ENCODE measurements at places on chromosomes 7 and 10.

- no peak for DNase-seq
Observed at GRCh38 chr10:3452173-3452626, 279.6 kb upstream of the PITRM1 start.

GRCh38 chr10:42488416-42488815 is 150.0 kb downstream of the ZNF33B start:
- DNase-seq, result no peak

- DNase-seq, result no peak
Observed at GRCh38 chr7:110800984-110801383, 289.9 kb upstream of the LRRN3 start.

DNA sequence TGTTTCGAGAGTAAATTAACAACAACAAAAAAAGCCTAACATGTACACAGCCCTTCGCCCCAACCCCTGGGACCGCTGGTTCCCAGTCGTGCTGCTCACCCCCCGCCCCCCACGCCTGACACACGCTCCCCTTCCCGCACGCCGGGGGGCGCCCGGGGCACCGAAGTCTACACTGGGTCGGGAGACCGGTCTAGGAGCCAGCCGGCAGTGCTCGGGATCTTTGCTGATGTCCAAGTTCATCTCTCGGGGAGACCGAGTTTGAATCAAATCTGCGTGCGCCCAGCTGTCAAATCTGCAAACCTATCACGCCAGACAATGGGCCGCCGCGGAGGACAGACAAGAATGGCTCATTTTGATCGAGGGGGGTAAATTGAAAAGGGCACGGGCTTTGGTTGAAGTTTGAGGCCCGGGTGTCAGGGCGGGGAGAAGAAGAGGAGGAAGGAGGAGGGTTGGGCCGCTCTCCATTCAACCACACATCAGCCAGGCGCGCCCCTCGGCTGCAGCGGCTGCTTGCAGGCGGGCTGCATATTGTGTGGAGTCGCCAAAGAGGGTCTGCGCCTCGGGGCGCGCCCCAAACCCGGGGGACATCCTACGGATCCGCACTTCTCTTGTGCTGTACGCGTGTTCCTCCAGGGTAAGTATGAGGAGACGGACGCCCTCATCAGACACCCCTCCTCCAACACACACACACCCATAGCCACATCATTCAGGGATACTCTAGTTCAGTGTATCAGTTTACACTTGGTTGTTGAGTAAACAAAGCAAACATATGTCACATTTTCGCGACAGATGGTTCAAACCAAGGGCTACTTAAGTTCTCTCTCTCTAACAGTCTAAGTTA is 1.3 kb upstream of the GFRA1 start:
- DNase-seq, result no peak

- peak; percentile 68 for DNase-seq
Observed at GRCh38 chr7:7176406-7177043, 5.8 kb upstream of the C1GALT1 start.

DNA sequence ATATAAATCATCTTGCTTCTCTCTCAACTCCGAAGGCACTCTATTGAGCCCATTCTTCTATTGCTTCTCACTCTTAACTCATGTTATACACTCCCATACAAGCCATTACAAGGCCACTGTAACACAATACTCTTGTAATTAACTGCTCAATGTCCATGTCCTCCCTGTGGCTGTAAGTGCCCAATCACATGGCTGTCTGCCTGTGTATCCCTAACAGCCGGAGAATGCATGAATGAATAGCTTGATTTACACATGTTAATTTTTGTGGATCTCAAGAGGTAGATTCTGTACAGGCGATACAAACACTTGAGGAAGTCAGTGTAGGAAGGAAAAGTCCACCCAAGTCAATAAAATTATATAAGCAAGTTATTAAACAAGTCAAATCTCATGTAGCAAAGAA is 215.6 kb downstream of the DOCK4 start:
- no peak for DNase-seq

DNA sequence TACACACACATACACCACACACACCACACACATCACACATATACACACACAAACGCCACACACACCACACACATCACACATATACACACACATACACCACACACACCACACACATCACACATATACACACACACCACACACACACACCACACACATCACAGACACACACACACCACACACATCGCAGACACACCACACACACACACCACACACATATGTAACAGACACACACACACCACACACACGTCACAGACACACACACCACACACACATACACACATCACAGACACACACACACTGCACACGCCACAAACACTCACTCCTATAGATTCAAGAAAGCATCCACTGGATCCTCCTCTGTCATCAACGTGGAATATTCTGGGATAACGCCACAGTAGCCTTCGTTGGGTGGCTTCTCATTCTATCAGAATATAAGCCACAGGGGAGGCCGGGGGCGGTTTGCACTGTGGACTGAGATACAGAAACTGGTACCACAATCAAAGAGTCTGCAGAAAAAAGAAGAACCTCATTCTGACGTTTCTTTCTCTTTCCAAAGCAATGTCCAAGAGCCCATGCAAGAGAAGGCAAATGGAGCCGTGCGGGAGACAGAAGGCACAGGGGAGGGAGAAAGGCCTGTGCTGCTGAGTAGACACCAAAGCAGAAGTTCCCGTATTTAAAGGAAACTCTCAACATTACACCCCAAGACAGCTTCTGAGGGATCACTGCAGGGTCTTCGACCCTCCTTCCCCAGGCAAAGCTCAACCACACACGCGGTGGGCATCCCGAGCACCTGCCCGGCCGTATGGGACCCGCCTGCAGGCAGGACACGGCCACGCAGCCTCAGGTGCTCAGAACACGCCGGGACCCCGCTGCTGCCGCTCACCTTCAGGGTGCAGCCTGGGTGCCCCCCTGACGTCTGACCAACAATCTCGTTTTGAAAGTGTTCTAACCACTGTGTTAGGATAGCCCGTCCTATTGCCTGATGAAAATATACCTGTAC is 321.2 kb downstream of the DNAJB6 start:
- DNase-seq, result peak; percentile 79

GRCh38 chr10:84008878-84009277 is 130.4 kb upstream of the GHITM start:
- peak; percentile 59 for DNase-seq

- no peak for DNase-seq
Observed at GRCh38 chr7:133948588-133948987, 178.6 kb upstream of the LRGUK start.

GRCh38 chr10:97836446-97836845 is 13.2 kb upstream of the GOLGA7B start:
- DNase-seq, result no peak
